ENCODE measurements at places on chromosomes 3 and 15. TPM values are rescaled to one million over a fixed set of nuclear protein-coding genes. Genes with fewer than 3 reads are reported as not detected.

The EFHB gene
- 0.61 TPM for total RNA-seq

The RGMA gene
- 52.7 TPM for total RNA-seq

GRCh38 chr3:131396170-131396569 lies 14.6 kb downstream of the NUDT16 start:
- no peak for DNase-seq

- no peak for DNase-seq
Measured at GRCh38 chr15:80888846-80889245, 100.8 kb downstream of the MESD start.

- no peak for DNase-seq
Measured at GRCh38 chr3:88452228-88452627, 302.5 kb downstream of the C3orf38 start.

GRCh38 chr15:31293655-31294054 lies 33.0 kb upstream of the KLF13 start:
- DNase-seq: no peak

DNA sequence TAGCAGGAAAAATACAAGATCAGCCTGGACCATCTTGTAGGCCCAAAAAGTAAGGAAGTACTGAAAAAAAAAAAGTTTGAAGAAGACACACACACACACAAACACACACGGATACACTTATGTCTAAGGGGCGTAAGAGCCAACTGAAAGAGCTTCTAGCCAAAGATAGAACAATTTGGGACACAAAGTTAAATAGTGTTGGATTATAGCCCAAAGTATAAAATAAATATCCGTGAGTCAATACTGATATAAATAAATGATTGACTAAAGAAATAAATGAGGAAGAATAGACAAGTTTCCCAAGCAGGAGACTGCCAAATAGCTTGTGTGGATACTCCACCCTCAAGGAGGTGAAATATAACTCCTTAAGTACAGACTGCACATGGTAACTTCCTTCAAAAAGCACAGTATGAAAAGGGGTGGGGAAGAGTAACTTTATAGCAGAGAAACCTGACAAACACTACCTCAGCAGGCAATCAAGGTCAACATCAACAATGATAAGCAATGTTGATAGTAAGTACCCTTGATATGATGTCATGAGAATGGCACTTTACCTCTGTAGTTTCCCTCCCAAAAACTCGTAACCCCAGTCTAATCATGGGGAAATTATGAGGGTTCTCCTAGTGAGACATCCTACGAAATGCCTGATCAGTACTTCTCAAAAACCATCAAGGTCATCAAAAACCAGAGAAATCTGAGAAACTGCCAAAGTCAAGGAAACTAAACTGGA lies 187.3 kb upstream of the ATP11B start:
- DNase-seq: no peak

- DNase-seq: no peak
Measured at GRCh38 chr3:186599142-186599784, 13.6 kb upstream of the AHSG start.

DNA sequence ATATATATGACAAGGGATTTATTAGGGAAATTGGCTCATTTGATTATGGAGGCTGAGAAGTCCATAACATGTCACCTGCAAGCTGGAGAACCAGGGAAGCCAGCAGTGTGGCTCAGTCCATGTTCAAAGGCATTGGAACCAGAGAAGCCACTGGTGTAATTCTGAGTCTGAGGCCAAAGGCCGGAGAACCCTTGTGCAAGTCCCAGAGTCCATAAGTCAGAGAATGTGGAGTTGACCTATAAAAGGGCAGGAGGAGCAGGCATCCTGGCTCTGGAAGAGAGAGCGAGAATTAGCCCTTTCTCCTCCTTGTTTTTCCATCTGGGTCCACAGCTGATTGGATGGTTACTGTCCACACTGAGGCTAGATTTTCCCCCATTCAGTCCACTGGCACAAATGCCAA lies 319.8 kb downstream of the IGSF11 start:
- DNase-seq: no peak

DNA sequence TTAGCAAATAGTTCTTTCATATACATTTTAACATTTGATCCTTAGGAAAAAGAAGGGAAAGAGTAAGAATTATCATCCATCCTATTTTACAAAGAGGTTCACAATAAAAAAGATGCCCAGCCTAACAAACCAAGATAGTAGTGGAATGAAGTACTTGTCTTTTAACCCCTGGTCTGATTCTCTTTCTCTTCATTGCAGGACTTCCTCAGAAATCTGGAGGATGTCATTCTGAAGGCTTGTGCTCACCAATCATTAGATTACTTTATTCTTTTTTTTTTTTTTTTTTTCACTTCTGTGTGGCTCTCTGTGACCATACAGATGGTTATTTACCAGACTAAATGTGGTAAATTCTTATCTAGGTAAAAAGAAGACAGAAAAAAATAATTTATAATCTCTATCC lies 7.0 kb downstream of the HDGFL3 start:
- DNase-seq: no peak
